Germinal center (tissue), 1 donor: ENCODE measurements at places on chromosomes 16 and 17.

GRCh38 chr16:49619811-49620157 is 236.1 kb downstream of the ZNF423 start:
- no peak for DNase-seq

- no peak for DNase-seq
Observed at GRCh38 chr16:89460556-89460955, 29.8 kb downstream of the ANKRD11 start.

DNA sequence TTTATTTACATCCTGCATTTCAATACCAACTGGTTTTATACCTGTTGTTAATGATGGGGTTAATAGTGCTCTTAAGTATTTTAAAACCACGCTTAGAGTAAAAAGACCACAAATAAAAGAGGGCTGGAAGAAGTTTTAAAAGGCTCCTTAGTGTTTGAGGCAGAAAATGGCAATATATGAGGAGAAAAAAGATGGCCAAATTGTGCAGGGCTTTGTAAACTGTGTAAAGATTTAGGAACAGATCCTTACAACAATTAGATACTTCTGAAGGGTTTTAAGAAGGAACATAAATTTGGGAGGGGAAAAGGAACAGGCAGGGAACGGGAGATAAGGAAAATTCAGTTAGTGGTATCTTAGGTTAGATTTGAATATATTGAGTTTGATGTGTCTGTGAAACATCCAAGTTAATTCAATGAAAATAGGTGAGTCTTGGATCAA is 12.7 kb downstream of the CDC27 start:
- DNase-seq = no peak

DNA sequence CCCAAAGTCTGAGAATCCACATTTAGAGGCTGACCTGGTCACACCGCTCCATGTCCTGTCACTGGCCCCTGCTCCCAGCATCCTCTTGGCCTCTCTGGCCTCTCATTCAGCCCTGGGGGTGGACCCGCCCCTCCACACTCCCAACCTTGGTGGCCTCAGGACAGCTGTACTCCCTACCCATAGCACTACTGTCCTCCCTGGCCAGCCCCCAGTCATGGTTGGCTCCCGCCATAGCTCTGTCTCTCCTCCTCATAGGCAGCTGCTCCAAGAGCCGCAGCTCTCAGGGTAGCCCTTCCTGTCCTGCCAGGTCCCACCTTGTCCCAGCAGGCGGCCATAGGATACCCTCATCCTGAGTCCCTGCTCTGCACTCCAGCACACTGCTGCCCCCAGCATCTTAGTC is 38.0 kb upstream of the PHB1 start:
- DNase-seq = no peak

- no peak for DNase-seq
Observed at GRCh38 chr16:85363881-85364280, 249.2 kb upstream of the GSE1 start.
